Fibroblast of the aortic adventitia (primary cell): ENCODE measurements at places on chromosomes 1 and 21. TPM values are rescaled to one million over a fixed set of nuclear protein-coding genes. Genes with fewer than 3 reads are reported as not detected.

Gene LENEP
- not detected in 2 replicates for total RNA-seq

GRCh38 chr1:46492871-46493270 is 3.2 kb downstream of the DMBX1 start:
- DNase-seq = no peak

Gene RXRG
- total RNA-seq = not detected in 2 replicates

Gene ACTL8
- total RNA-seq = not detected in 2 replicates

Gene ESPN
- not detected in 2 replicates for total RNA-seq

GRCh38 chr1:54086754-54087153 is 33.3 kb downstream of the TCEANC2 start:
- DNase-seq = no peak

Gene HSPA6
- total RNA-seq = 0.45 TPM in 1 of 2 replicates, not detected in the other

Gene IRF6
- 3.1 TPM in 1 of 2 replicates, not detected in the other for total RNA-seq

DNA sequence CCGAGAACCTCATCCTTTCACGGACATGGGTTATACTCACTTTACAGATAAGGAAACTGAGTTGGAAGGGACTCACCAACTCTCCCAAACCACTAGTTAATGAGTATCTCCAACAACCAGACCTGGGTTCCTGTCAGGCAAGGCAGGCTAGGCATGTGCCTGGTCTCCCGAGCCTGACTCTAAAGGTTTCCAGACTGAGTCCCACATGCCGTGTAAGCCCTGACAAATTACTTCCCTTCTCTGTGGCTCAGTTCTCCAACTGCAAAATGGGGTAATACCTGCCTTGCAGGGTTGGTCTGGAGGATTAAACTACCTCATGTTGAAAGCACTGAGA is 34.3 kb downstream of the SSBP3 start:
- no peak for DNase-seq

GRCh38 chr1:58505286-58505685 is 41.2 kb downstream of the OMA1 start:
- no peak for DNase-seq

DNA sequence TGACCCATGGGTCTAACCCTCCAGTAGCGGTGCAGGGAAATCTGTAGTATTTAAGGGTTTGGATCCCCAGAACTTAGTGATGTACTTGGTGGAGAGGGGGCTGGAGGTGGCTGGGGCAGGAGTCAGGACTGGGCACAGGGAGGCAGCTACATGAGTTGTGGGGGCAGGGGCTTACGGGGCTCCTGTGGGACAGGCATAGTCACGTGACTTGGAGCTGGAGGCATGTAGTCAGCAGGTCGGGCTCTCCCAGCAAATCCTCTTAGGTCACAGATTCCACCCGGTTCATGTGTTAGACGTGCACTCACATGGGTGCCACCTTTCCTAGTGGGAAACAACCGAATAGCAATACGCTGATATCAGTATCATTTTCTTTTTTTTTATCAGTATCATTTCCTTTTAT is 112.1 kb downstream of the PCP4 start:
- no peak for DNase-seq

GRCh38 chr1:55993646-55994318 is 585.6 kb downstream of the PLPP3 start:
- DNase-seq = no peak

Gene CD244
- total RNA-seq = 0.33 TPM in 1 of 2 replicates, not detected in the other

DNA sequence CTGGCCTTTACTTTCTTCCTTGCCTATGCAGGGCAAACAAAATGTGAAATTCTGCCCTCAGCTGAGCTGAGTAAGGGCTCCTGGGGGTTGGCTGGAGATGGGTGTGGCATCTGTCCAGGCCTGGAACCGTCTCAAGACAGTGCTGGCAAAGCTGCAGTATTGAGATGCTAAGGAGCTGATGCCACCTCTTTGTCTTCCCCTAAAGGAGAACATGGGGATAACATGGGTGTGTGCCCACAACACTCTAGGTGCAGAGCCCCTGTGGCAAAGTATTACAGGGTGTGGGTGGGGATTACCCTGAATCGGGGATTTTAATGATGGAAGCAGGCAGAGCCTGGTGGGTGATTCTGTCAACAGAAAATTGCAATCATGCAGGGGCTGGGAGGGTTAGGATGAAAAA is 2.5 kb upstream of the ST3GAL3 start:
- DNase-seq = peak; percentile 71

- DNase-seq = no peak
Measured at GRCh38 chr1:29504196-29504595, 267.9 kb downstream of the PTPRU start.

DNA sequence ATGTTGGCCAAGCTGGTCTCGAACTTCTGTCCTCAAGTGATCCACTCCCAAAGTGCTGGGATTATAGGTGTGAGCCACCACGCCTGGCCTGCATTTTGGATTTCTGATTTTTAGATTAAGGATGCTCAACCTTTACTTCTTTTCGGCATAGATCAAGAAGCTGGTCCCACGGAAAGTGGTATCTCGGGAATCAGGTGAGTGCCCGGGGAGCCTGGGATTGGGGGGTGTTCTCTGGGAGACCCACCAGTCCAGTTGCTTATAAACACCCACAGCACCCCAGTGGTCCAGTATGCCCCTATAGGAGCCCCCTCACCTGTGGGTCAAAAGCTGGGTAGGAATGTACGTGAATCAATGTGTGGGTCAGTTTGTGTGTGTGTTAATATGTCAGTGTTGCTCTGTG is 3.2 kb downstream of the SH3D21 start:
- no peak for DNase-seq

Gene CHD5
- 0.08 and 0.09 TPM in 2 replicates for total RNA-seq

GRCh38 chr1:201702936-201703335 is 126.0 kb upstream of the IPO9 start:
- no peak for DNase-seq

DNA sequence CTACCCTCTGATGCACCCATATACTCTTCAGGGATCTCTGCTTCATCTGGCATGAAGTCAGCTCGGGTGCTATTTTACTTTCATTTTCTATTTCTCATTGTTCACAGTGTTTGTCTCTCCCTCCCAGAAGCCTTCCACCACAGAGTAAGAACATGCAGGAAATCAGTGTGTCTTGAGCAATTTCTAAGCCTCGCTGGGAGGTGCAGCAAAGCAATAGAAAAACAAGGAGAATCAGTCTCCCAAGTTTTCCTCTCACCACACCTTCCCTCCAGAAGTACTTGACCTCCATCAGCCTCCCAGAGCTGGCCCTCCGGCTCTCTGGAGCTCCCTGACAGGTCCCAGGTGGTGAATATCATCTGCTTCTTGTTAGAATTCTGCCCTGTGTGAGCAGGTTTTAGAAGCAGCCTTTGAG is 594.7 kb upstream of the CAMK1G start:
- peak; percentile 77 for DNase-seq

Gene SH2D5
- total RNA-seq = 1.6 and 3.2 TPM in 2 replicates

- no peak for DNase-seq
Measured at GRCh38 chr1:175679981-175680652, 63.3 kb downstream of the TNR start.

- no peak for DNase-seq
Measured at GRCh38 chr1:8680664-8681650, 136.5 kb downstream of the RERE start.

Gene TFF2
- total RNA-seq = not detected in 2 replicates
